ENCODE measurements at places on chromosomes 12 and 14. TPM values are rescaled to one million over a fixed set of nuclear protein-coding genes. Genes with fewer than 3 reads are reported as not detected.

The SH2B3 gene
- 68.5 TPM for total RNA-seq

The DCAF5 gene
- 60.3 TPM for total RNA-seq

The MEG3 gene
- not detected for total RNA-seq

The GPR135 gene
- total RNA-seq = 4.7 TPM

The IL31 gene
- total RNA-seq = not detected

The KRT78 gene
- not detected for total RNA-seq

The DPY19L2 gene
- not detected for total RNA-seq

The ACSM4 gene
- not detected for total RNA-seq

The AKAP5 gene
- 1.7 TPM for total RNA-seq

- peak; percentile 13 for DNase-seq
These were observed 76.5 kb downstream of the FOXN3 start for GRCh38 chr14:89340200-89341181.

- no peak for DNase-seq
These were observed 284.2 kb downstream of the ADAMTS20 start for GRCh38 chr12:43267818-43268217.

GRCh38 chr12:112239881-112240280 lies 114.5 kb downstream of the TRAFD1 start:
- DNase-seq = peak; percentile 54

DNA sequence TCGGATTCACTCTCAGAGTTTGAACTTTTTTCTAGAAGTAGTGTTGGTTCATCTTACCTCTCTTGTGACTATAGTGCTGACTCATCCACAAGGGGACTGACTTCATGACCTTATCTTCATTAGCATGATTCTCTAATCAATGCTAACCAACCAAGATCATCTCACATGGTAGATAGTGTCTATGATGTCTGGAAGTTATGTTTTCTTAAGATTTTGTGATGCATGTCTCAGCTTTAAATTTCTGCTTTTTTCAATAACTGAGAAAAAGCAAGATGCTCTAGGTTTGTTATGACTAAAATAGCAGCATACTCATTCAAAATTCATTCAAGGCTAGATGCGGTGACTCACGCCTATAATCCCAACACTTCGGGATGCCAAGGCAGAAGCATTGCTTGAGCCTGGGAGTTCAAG lies 12.3 kb upstream of the SLC35E3 start:
- DNase-seq = no peak

DNA sequence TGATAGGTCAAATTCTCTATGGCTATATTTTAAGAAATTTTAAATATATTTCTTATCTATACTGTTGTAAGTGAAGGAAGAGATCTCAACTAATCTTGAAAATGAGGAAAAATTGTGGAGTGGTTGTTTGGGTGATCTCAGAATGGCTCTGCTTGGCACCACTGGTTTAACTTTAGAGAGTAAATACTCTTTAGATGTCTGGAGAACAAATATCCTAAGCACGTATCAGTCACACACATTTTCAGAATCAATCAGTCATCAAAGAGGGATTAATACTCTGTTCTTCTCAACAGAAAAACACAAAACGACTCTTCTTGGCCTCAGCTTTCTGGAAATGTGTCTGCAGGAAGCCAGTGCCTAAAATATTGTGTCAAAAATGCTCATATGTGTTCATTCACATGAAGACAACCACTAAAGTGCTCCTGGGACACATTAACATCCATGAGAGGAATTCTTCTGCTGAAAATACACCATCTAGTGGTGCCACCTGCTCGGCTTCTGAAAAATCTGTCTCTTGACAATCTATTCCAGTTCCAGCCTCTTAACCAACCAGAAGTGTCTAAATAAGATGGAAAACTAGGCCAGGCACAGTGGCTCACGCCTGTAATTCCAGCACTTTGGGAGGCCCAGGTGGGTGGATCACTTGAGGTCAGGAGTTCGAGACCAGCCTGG lies 81.1 kb upstream of the CCDC198 start:
- no peak for DNase-seq

- DNase-seq = no peak
These were observed 47.7 kb upstream of the CMKLR1 start for GRCh38 chr12:108386709-108387360.

- no peak for DNase-seq
These were observed 24.7 kb downstream of the SUSD6 start for GRCh38 chr14:69635981-69636639.

GRCh38 chr12:14452336-14452735 lies 86.9 kb downstream of the ATF7IP start:
- no peak for DNase-seq

GRCh38 chr12:28026701-28027100 lies 54.2 kb upstream of the PTHLH start:
- no peak for DNase-seq

DNA sequence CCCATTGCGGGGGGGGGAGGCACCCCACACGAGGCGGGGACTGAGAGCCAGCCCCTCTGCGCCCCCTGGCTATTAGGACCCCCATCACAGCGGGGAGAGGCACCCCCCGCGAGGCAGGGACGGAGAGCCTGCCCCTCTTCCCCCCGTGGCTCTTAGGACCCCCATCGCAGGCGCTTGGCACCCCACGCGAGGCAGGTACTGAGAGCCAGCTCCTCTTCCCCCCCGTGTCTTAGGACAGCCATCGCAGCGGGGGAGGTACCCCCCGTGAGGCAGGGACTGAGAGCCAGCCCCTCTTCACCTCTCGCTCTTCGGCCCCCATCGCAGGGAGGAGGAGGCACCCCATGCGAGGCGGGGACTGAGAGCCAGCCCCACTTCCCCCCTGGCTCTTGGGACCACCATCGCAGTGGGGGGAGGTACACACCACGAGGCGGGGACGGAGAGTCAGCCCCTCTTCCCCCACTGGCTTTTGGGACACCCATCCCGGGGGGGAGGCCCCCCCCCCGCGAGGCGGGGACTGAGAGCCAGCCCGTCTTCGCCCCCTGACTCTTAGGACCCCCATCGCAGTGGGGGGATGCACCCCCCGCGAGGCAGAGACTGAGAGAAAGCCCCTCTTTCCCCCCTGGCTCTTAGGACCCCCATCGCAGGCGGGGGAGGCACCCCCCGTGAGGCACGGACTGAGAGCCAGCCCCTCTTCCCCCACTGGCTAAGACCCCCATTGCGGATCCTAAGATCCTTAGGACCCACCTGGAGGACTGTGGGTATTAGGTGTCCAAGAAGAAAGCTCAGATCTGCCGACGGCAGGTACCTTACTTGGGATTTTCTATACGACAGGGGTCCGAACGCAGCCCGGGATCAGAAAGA lies 198.6 kb upstream of the PZP start:
- DNase-seq = no peak

DNA sequence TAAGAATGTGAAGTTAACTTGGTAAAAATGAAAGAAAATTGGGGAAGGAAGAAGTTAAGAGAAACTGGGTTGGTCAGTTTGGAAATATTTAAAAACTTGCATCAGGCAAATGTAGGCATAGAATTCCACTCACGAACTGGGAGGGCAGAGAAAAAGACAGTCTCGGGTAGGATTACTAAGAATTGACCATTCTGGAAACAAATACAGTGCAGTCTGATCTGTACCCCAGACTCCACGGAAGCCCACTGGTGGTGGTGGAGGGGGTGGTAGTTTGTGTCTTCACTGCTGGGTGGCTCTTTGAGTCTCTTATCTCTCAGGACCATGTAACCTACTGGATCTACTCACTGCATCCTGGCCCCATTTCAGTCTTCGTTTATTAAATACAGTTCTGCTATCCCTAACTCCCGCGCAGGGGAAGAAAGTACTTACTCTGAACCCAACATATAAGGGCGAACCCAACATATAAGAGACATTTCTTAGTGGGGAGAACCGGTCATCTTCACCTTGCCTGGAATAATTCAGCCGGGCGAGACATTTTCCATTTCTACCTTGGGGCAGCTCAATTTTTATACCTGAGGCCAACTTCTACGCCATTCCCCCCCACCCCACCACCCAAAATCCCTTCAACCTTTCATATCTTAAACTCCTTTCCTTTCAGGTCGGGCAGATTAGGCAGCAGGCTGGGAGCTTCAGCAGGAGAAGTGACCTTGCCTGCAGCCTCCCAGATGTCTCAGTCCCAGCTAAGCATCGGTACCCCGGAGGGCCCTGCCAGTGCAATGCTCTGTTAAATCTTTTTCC lies 1.7 kb downstream of the SLC2A3 start:
- peak; percentile 52 for DNase-seq

DNA sequence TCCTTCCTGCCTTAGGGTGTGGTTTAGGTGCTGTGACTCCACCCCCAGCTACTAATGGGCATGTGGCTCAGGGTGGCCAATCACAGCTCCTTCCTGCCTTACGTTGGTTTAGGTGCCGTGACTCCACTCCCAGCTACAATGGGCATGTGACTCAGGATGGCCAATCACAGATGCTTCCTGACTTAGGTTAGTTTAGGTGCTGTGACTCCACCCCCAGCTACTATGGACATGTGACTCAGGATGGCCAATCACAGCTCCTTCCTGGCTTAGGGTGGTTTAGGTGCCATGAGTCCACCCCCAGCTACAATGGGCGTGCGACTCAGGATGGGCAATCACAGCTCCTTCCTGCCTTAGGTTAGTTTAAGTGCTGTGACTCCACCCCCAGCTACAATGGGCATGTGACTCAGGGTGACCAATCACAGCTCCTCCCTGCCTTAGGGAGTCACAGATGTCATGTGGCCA lies 163.9 kb downstream of the TBX5 start:
- no peak for DNase-seq

DNA sequence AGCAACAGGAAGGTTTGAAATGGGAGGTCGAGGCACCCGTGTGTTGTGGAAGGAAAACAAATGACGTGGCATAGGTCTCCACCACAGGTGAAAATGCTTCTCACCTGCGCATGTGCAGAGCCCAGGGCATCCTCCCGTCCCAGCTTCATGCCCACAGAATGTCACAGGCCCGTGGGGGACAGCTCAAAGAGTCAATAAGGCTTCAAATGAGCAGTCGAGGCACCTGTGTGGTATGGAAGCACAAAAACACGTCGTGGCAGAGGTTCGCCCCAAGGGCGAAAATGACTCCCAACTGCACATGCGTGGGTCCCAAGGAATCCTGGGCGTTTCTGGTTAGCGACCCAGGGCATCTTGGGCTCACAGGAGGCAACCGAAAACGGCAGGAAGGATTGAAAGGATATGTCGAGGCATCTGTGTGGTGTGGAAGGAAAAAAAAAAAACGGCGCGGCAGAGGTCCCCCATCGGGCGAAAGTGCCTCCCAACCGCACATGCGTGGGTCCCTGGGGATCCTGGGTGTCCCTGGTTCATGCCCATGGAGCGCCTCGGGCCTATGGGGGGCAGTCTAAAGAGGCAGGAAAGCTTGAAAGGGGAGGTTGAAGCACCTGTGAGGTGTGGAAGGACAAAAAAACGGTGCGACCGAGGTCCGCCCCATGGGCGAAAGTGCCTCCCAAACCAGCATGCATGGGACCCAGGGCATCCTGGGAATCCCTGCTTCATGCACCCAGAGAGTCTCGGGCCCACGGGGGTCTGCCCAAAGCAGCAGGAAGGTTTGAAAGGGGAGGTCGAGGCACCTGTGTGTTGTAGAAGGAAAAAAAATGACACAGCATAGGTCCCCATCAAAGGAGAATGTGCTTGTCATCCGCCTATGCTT lies 578.5 kb downstream of the ALG10 start:
- DNase-seq = no peak

DNA sequence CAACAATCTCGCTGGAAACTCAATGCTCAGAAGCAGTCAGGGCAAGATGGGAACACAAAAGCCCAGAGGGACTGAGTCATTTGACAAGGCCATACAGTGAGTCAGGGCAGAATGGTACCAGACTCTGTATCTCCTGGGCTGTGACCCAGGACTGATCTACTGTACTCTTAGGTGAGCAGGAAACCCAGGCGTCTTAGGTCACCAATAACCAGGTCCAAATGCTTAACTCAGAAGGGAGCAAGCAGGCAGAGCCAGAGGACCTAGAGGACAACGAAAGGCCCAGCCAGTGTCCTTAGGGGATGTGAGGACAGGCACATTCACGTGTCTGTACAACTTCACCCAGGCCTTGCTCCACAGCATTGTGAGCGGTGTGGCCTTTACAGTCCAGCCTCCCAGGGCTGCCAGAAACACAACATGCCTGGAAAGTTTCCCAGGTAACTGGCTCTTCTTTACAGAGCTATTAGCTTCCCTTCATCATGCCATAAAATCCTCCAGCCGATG lies 69.9 kb downstream of the ARL6IP4 start:
- no peak for DNase-seq

DNA sequence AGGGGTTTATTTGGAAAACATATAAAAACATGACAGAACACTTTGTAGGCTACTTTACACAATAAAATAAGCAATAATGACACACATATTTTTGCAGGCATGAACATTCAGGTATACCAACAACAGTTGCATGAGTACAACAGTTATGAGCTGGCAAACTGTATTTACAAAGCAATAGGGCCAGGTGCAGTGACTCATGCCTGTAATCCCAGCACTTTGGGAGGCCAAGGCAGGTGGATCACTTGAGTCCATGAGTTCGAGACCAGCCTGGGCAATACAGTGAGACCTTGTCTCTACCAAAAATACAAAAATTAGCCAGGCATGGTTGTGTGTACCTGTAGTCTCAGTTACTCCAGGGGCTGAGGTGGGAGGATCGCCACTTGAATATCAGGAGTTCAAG lies 101.1 kb downstream of the BMP4 start:
- no peak for DNase-seq

- no peak for DNase-seq
These were observed 1.1 kb upstream of the SP1 start for GRCh38 chr12:53378724-53379388.

- DNase-seq = no peak
These were observed 14.2 kb downstream of the FKBP3 start for GRCh38 chr14:45120096-45120495.

GRCh38 chr12:67299926-67300325 lies 30.8 kb downstream of the CAND1 start:
- no peak for DNase-seq
